AG04449 (cell line): ENCODE measurements at places on chromosomes 2 and 18.
A peak's percentile ranks its signal among the peaks of the same experiment; 100 is the strongest.

DNA sequence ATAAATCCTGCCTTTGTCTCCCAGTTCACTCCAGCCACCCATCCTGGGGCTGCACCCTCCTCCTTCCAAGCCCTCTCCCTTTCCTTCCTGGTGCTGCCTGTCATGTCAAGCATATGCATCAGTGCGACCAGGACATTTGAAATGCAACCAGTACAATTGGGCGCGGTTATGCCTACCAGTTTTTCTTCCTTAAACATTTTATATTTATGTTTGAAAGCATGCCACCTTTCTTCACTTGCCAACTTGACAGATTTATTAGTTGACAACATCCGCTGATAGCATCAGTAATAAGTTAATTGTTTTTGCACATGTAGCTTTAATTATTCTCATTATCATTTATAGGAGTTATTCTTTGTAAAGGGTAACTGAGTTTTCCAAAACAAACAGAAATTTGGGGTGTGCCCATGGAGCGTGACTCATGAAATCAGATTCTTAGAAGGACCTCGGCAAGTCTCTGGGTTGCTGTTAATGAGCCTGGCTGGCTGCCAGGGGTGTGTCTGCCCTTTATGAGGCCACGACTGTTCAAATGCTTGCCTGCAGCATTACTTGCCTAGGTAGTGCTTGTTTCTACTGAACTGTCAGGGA, 32.8 kb upstream of the IL1B start:
- peak; percentile 14 for DNase-seq

DNA sequence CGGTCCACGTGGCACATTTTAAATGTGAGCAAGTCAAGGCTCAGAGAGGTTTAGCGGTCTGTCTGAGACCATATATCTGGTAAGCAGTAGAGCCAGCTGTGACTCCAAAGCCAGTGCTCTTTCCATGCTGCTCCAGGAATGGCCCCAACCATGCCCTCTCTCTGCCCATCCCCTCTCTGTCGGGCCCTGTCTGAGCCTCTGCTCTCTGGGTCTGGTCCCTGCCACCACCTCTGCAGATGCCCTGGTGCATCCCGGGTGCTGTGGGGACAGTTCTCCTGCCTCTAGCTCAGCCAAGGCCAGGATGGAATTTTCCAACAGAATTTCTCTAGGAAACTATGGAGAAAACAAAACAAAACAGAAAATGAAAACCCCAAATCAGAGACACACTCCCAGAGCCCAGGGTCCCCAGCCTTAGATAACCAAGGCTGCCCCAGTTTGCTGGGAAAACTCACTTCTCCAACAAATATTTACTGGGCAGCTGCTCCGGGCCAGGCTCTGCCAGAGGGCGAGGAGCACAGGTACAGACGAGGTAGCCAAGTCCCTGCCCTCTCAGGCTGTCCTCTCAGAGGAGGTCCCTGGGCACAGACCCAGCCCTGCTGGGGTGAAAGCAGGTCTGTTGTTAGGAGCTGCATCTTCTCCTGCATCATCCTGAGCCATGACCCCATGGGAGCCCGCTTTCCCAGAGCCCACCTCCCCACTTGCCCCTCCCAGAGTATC, 9.2 kb downstream of the ADRA2B start:
- DNase-seq, result no peak

DNA sequence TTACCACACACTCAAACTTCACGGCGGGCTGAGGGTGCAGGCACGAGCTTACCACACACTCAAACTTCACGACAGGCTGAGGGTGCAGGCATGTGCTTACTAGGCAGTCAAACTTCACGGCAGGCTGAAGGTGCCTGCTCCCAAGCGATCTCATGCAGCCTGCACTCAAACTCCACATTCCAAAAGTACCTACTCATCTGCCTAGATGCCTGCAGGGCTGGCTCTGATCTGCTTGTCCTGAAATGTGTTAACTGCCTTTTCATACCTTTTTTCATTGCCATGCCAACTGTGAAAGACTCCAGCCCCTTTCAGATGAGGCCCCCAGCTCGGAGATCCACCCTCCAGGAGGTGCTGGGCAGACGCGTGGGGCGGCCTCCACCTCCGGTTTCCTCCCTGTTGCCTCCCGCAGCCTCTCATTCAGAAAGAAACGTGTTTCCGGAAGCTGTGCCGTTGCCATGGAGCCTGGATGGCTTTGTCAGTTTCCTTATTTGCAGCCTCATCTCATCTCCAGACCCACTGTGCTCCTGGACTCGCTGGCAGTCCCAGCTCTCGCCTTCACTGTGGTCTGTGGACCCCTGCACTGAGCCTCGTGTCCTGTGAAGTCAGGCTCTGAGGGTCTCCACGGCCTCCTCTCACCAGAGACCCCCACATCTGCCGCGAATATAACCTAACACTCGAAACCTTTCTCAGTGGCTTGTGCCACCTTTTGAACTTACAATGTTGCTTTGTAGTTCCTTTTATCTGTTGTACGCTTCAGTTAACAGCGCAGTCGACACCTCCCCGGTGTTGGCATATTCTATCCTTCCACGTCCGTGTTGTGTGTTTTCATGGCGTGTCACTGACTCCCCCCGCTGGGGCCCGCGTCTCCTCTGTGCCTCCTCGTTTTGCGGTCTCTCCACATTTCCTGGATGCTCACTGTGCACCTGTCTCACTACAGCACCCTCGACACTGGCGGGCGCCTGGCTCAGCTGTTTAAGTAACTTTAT, 106.1 kb upstream of the ALKAL2 start:
- DNase-seq, result peak; percentile 3

GRCh38 chr2:86518481-86518880, 44.8 kb downstream of the CHMP3 start:
- no peak for DNase-seq

GRCh38 chr2:121303531-121304263, 18.7 kb upstream of the TFCP2L1 start:
- DNase-seq, result no peak

- no peak for DNase-seq
Observed at GRCh38 chr2:30257266-30258214, 26.2 kb downstream of the LBH start.
